ENCODE measurements at places on chromosomes 16 and 17.
A peak's percentile ranks its signal among the peaks of the same experiment; 100 is the strongest.

- DNase-seq: no peak
Observed at GRCh38 chr17:33680472-33680871, 387.4 kb upstream of the ASIC2 start.

- no peak for DNase-seq
Observed at GRCh38 chr16:89853306-89853993, 19.9 kb upstream of the TCF25 start.

GRCh38 chr16:56944954-56945839 is 13.3 kb downstream of the HERPUD1 start:
- DNase-seq: no peak

DNA sequence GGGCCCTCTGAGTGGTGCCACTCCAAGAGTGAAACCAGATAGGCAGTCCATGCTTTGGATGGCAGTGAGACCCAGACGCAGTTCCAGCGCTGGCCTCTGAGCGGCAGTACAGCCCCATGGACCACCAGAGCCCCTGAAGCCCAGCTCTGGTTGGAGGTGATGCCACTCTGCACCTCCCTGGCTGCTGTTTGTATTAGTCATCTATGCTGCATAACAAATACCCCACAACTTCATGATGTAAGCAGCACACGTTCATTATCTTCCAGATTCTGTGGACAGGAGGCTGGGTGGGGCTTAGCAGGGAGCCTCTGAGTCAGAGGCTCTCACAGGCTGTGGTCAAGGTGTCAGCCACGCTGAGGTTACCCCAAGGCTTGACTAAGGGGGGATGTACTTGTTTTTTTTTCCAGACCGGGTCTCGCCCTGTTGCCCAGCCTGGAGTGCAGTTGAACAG is 5.1 kb upstream of the NME4 start:
- peak; percentile 85 for DNase-seq

DNA sequence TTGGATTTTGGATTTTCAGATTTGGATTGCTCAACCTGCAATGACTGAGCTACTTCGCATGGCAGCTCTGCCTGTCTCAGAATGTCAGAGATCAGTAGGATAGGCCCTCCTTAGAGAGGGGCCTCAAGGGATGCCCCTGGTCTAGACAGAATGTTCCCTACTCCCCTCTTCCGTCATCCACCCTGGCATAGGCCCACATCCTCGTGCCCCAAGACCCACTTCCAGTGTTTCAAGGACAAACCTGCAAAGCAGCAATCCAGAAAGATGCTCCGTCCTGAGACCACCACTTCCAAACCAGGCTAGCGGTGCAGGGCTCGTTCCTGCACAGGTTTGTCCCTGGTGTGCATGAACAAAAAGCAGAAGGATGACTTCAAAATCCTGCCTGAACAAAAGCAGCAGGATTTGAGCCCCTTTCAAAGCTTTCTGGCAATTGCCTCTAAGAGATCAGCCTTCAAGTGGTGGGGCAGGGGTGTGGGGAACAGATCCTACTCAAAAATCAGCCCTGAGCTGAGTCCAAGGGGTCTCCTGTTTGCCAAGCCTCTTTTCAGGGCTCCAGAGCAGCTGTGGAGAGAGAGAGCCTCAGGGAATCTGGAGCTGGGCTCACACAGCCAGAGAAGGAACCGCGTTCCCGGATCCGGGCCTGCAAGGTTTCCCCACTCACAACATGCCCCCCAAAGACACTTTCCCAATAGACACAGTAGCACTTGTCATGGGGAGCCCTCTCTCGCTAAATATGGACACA is 121.1 kb downstream of the SOCS1 start:
- no peak for DNase-seq

DNA sequence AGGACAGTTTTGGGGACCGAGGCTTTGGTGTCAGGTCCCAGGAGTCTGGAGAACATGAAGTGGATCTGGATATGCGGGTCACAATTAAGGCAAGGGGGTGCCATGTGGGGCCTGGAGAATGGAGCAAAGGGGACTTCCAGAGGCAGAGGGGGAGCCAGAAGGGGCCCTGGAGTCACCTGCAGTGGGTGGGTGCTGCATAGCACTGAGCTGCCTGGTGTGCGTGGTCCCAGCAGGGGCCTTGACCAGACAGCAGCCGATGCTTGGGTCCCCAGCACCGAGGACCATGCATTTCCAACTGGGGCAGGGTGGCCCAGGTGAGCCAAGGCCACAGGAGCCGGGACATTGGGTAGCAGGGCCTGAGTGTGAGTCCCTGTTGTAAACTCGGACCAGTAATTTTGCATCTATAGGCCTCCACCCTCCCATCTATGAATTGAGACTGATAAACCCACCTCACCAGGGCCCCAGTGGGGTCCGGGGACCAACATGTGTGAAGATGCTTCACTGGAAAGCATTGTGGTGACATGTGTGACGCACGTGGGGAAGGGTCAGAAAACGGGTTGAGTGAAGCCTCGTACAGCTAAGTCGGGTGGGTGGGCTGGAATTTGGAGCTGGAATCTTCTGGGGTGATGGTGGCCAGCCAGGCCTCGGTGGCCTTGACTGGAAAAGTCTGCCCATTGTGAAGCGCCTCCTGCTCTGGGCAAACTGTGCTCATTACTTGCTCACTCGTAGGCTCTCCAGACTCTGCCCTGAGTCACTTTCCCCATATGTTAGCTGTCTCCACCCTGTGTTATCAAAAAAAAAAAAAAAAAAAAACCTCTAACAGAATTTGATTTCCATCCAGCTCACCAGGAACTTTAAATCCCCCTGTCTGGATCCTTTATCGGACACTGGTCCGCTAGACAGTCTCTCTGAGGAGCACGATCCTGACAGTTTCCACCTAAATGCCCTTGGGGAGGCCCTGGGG is 90.5 kb upstream of the ZNF469 start:
- DNase-seq: no peak

DNA sequence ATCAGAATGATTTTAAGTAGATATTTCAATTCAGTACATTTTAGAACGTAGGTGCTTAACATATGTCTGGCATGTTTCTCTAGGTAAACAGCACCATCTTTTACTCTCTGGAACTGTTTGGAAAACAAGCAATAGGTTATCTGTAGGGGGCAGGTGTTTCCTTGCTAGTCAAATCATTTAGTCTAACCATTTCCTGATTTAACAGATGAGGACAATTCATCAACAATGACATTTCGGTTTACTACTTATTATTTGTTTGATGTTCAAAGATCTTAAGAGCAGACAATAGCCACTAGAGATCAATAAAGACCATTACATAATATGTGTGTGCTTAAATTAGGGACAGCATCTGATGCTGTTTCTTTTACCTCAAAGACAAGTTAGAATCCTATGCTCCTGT is 173.1 kb downstream of the CEP112 start:
- DNase-seq: no peak

GRCh38 chr16:56625943-56626654 is 518 bp downstream of the MT1E start:
- no peak for DNase-seq

GRCh38 chr17:17380145-17380925 is 77.2 kb downstream of the NT5M start:
- DNase-seq: no peak

- no peak for DNase-seq
Observed at GRCh38 chr16:11571549-11571948, 15.2 kb downstream of the LITAF start.

DNA sequence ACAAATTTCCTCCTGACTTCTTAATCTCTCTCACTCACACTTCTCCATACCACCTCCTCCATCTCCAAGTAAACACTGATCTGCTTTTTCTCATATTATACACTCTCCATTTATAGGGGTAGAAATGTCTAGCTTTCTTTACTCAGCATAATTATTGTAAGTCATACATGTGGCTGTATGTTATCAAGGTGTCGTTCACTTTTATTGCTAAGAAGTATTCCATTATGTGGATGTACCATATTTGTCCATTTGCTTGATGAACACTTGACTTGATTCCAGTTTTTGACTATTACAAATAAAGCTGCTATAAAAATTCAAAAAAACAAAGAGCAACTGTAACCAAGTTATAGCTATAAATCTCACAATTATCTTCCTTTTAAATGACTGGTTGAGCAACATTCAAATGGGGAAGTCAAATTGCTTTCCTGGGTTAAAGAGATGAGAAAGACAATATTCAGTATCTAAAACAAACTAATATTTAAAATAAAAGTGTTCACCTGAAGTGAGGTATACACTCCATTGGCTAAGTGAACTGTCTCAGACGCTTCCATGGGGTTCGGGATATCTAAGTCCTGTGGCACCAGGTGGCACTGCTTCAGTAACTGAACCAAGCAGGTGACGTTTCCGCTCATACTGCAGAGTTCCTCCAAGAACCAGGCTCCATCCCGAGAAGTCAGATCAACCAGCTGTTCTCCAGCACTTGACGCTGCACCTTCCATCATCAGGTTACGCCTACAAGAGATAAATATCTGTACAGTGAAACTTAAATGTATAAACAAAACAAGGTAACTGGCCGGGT is 32.6 kb upstream of the ARL6IP1 start:
- DNase-seq: no peak

GRCh38 chr17:46042925-46043324 is 43.9 kb downstream of the STH start:
- no peak for DNase-seq

GRCh38 chr17:42659079-42659931 is at the start of gene TUBG2:
TSS of gene TUBG2 (plus strand) at chr17:42659284. CDS start at chr17:42659504, 220 bp downstream.
- peak; percentile 91 for DNase-seq

DNA sequence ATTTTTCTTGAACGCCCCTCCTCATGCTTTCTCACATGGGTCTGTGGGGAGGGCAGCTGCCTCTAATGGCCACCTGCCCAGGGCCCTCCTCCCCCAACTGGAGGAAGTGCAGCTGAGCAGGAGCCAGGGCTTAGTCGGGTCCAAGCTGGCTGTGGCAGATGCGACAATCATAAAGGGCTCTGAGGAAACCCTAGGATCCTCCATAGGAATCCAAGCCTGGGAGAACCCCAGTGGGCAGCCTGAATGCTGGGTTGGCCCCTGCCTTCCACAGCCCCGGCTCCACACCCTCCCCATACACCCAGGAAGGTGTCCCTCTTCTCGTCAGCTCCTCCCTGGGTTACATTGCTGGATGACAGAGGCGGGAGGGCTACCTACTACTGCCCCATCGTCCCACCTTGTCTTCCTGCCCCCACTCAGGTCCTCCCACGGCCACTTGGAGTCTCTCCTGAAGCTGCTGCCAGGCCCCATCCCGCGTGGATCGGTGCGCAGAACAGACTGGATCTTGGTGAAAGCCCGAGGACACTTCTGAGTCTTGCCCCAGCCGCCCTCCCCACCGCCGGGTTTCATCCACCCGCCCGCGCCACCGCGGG is 15.6 kb upstream of the CBFB start:
- no peak for DNase-seq

GRCh38 chr17:34703533-34703932 is 124.2 kb downstream of the TMEM132E start:
- peak; percentile 57 for DNase-seq

DNA sequence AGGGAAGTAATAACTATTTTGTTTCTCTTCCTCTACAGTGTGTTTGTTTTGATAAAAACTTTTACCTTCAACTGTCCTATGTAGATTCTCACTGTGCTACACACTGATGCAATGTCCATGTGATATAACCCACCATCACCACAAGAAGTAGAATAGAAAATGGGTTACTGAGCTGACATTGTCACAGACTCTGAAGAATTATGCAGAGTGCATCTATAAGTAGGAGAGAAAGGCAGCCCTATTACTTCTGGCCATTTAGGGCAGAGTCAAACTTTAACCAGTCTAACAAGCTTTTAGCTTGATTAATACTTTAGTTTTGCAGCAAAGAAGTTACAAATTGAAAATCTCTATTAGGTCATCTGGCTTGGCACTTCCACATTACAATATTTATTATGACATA is 354.0 kb upstream of the CDH8 start:
- no peak for DNase-seq

DNA sequence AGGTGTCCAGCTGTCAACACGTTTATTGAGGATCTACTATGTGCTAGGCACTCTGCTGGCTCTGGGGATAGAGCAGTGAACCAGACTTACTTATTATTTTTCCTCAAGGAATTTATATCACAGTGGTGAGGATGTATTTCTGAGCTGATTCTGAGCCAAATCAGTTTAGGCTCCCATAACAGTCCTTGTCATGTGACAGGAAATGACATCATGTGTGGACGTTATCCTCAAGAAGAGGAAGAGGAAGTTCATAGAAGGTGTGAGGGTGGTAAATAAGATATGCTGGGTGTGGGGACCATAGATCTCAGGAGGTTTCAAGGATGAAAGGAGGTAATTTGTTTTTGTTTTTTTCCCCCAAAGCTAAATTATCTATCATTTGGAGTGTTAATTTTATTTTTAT is 873.5 kb upstream of the EEF2KMT start:
- no peak for DNase-seq

- peak; percentile 41 for DNase-seq
Observed at GRCh38 chr17:17152385-17152784, 53.7 kb downstream of the PLD6 start.

- DNase-seq: no peak
Observed at GRCh38 chr17:41968676-41969075, 2.1 kb downstream of the CNP start.

DNA sequence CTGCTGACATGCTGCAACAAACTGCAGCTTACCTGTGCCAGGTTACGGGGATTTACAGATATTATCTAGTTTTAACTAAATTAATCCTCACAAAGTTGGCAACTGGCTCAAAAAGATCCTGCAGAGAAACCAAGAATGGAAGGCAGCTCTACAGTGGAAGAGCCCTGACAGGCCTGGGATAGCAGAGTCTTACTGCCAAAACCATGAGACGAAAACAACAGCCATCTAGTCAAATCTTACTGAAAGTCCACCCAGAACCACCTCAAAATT is 8.1 kb downstream of the USP36 start:
- no peak for DNase-seq

DNA sequence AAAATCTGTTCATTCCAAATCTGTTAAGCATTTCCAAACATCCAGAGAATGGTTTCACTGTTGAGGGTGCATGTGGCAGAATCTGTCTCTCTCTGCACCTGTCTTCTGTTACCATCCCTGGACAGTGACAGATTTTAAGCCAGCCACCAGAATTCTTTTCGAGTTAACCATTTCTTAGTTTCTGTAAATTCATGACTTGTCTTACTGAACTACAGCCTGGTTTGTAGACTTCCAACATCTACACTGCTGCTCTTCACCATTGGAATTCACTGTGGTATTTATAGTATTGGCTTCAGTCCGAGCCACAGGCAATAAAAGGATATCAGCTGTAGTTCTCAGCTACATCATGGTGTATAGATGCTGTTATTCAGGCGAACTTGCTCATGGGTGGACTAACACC is 47.6 kb downstream of the GOSR1 start:
- no peak for DNase-seq

- DNase-seq: no peak
Observed at GRCh38 chr17:19002805-19003542, 1.6 kb downstream of the FAM83G start.

- DNase-seq: no peak
Observed at GRCh38 chr16:75732871-75733270, 6.6 kb upstream of the CPHXL start.

DNA sequence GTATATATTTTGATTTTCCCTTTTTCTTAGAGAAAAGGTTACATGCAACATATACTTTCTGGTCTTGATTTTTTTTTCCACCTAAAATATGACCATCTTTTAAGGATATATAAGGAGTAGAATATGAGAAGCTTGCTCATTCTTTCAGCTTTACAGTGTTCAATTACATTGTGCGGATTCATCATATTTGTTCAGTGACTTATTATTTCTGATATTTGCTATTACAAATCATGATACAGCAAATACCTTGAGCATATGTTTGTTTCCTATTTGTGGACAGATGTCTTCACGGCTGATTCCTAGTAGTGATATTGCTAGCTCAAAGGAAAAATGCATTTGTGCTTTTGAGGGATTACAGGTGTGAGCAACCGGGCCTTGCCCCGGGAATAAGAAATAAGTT is 18.1 kb downstream of the KATNIP start:
- DNase-seq: no peak

All from hematopoietic multipotent progenitor cell treated with erythropoietin and hydrocortisone succinate and interleukin-3 and kit ligand, for 8 days (in vitro differentiated cells).